ENCODE measurements at places on chromosomes 11 and 22. TPM values are rescaled to one million over a fixed set of nuclear protein-coding genes. Genes with fewer than 3 reads are reported as not detected.

The OR52I1 gene
- not detected for total RNA-seq

DNA sequence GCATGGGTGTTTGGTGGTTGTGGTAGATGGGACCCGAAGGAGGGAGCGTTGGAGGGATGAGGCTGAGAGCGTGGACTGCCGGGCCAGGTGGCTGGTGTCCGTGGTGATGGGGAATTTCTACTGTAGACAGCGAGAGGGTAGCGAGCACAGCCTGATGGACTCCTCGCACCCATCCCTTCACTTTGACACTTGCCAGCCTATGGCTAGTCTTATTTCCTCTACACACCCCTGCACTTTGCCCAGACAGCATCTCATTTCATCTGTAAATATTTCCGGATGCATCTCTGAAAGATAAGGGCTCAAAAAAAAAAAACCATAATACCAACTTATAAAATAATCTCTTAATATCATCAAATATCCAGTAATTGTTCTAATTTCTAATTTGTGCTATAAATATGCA, 5.8 kb downstream of the OMP start:
- no peak overlapping the region for H3K4me3 ChIP-seq
- DNase-seq = no peak
- no peaks in the 10 kb centered on the region for H3K27me3 ChIP-seq
- no peaks in the 10 kb centered on the region for H3K36me3 ChIP-seq
- peaks cover 23% of the 10 kb centered on the region for H3K4me1 ChIP-seq
- no peak overlapping the region for H3K27ac ChIP-seq

GRCh38 chr11:69210310-69211035, 54.7 kb downstream of the SMIM38 start:
- no peak overlapping the region for H3K4me3 ChIP-seq
- peaks cover 11% of the 10 kb centered on the region for H3K4me1 ChIP-seq
- H3K27ac ChIP-seq = no peak overlapping the region
- no peaks in the 10 kb centered on the region for H3K27me3 ChIP-seq
- H3K36me3 ChIP-seq = no peaks in the 10 kb centered on the region
- DNase-seq = peak; percentile 57

- no peak overlapping the region for H3K27ac ChIP-seq
- no peak for DNase-seq
- H3K4me3 ChIP-seq = no peak overlapping the region
- no peaks in the 10 kb centered on the region for H3K4me1 ChIP-seq
- H3K36me3 ChIP-seq = no peaks in the 10 kb centered on the region
Observed at GRCh38 chr11:128660947-128661346, 32.9 kb upstream of the FLI1 start.

- DNase-seq = no peak
- H3K4me1 ChIP-seq = peaks cover 21% of the 10 kb centered on the region
- H3K4me3 ChIP-seq = no peak overlapping the region
- no peaks in the 10 kb centered on the region for H3K27me3 ChIP-seq
Observed at GRCh38 chr11:72758304-72758689, 6.1 kb upstream of the ARAP1 start.

DNA sequence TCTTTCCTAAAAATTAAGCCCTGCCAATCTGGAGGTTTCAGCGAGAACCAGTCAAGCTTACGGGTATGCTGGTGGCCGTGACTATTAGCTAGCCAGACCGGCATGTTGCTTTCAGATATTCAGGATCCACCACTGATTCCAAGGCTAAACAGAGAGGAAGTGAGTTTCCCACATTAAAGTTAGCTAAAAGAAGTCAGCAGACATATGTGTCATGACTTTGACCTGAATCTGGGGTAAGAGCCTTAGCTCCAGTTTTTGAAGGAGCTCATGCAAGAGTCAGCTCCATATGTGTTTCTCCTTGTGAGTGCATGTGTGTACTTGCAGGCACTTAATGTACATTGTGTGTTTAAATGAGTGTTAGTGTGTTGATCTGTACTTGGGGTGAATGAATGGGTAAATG, 1.4 kb downstream of the ZFPL1 start:
- H3K36me3 ChIP-seq = peaks cover 85% of the 10 kb centered on the region
- H3K27me3 ChIP-seq = no peaks in the 10 kb centered on the region
- H3K27ac ChIP-seq = no peak overlapping the region

Data from SJSA1 (cell line).